ENCODE measurements at places on chromosomes 4 and X.
A peak's percentile ranks its signal among the peaks of the same experiment; 100 is the strongest.

GRCh38 chr4:19300213-19300612, 951.5 kb upstream of the SLIT2 start:
- DNase-seq, result no peak

- peak; percentile 90 for DNase-seq
Observed at GRCh38 chr4:152352622-152353116, 183.2 kb downstream of the FBXW7 start.

- DNase-seq, result no peak
Observed at GRCh38 chr4:183011213-183011907, 87.7 kb upstream of the WWC2 start.

DNA sequence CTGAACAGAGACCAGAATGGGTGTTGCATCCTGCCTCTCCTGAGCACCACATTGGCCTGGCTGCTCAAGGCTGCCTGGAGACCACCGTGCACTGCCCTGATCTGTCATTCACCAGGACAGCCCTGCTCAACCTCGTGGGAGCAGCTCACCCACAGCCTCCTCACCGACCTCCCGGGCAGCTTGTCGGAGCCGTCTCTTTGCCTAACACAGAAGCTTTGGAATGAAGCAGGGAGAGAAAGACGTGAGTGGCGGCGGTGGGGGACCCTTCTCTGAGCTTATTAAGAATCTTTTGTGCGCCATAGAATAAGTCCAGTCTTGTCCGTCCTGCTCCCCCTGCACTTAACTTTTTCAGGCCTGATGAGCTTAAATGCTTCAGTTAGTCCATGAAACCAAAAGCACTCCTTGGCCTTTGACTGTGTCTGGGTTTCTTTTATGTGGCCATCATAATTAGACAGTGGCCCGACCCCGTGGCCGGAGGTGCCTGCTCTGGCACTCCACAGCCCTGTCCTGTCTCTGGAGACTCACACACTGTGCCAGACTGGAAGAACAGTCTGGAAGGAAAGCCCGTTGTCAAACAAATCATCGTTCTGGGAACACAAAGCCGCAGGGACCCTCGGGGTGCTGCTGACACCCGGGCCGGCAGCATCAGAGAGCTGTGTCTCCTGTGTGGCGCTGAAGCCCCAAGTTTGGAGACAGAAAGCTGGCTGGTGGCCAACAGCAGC, 192.8 kb downstream of the BCOR start:
- no peak for DNase-seq

DNA sequence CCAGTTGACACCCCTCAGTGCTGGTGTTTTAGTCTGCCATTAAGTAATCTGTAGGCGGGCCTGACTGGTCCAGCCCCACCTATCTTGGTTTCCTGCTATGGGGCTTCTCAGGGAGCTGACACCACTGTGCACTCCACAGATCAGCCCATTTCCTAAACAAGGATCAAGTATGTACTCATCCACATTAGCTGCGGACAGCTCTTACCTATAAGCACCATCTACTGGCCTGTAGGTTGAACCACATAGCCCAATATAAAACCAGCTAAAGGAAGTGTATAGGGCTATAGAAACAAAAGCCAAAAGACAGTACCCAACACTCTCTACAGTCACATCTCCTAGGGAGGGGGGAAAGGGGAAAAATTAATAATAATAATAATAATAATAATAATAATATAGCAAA, 353.5 kb upstream of the CXorf51B start:
- DNase-seq, result no peak

DNA sequence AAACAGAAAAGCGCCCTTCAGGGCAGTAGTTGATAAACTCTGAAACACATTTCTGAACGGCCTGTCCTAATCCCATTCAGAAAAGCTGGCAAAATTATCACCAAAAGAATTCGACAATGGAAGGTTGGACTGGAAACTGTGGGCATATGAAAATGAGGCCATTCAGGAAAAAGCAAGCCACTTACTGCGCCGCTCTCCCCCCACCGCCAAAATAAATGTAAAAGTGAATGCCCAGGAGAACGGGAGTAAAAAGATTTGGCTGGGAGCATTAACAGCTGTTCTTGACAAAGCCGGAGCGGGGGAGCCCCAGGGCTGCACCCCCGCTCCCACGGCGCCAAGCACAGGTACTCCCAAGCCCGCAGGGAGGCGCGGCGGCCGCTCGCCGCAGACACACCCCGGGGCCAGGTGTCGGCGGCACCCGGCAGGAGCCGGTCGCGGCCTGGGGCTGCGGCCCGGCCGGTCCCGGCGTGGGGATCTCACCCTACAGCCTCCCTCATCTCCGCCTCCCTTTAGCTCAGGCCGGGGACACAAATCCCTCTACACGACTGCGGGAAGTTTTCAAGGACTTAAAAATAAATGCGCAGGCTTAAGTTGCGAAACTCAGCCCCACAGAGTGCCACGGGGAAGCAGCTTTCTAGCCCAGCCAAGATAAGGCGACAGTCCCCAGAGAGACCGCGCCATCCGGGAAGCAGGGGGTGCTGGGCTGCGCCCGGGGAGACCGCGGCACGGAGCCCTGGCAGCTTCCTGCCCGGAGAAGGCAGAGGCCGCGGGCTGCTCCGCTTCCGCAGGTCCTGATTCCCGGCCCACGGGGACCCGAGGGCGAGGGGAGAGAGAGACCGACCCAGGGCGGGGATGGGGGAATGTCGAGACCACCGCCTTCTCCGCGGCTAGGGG, 593 bp downstream of the SH3RF1 start:
- no peak for DNase-seq

DNA sequence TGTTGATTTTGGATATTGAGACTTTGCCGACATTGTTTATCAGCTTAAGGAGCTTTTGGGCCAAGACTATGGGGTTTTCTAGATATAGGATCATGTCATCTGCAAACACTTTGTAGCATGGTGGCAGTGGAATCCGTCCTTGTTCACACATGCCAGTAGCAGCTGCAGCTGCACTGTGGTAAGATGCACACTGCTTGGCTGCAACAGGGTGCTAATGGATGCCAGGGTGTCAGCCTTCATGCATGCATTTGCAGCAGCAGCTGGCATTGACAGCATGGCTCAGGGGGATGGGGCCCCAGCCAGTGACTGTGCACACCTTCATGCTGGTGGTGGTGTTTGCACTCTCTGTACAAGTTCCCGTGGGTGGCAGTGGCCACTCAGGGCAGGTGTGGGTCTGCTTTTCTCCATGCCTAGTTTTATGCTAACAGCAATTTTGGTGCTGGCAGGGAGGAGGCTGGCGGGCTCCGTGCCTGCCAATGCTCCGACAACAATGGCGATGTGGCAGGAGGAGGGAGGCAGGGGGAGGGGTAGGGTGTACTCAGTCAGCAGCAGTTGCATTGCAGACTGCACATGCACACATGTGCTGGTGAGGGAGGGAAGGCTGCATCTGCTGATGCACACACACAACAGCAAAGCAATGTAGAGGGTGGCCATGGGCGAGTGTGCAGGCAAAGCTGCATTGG, 37.5 kb downstream of the BEX3 start:
- DNase-seq, result no peak

- DNase-seq, result no peak
Observed at GRCh38 chr4:94352996-94353395, 10.4 kb upstream of the HPGDS start.

DNA sequence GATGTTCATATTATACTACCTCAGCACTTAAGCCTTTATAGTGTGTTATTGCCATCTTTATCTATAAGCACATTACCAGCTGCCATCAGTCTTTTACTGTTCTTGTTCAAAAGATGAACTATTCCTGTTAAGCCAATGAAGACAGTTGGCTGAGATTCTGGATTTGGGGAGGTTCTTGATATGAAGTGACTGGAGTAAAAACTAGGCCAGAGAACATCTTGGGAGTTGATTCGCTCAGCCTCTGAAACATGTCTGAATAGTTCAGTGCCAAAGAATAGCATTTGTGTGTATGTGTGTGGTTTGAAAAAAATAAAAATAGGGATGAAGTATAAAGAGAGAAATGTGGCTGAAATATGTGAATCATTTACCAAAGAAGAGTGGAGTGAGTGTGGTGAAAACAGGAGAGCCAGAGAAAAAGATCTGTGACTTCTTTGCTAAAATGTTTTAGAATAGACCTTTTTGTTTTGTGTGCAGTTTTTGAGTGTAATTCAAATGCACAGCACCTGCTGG, 15.2 kb downstream of the EXOC1 start:
- no peak for DNase-seq

DNA sequence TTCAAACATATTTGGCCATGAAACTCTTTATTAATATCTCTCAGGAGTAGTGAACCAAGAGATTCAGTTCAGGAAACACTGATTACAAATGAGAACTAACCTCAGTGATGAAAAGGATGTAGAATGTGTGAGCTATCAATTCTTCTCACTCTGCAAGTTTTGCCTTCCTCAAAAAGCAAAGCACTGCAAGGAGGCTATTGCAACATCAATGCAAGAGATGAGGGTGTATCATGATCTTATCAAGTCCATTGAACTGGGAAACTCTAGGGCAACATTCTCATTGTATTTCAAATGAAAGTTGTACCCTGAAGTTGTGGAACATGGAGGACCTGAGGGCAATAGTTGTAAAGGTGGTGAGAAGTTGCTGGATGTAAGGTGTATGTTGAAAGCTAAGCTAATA, 56.4 kb upstream of the VEGFC start:
- no peak for DNase-seq

DNA sequence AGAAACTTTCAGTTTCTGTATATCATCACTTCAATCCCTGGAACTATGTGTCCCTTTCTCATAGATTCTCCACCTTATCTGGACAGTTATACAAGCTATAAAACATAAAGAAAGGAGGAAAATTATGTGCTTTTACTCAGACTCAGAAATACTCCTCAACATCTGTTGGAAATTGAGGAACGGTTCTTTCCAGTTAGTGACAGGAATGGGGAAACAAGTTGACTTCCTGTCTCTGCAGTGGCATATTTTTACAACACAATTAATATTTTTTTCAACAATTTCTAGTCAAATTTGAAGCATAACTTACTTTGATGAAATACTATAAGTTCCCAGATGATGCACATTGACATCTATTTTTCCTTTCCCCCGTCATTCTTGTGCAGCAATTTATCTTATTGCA, 27.9 kb downstream of the ABHD18 start:
- no peak for DNase-seq

Data from smooth muscle cell of the brain vasculature (primary cell).